ENCODE measurements at places on chromosomes 6 and 20.

GRCh38 chr6:14210077-14210476 lies 92.5 kb downstream of the CD83 start:
- no peak for ATAC-seq

DNA sequence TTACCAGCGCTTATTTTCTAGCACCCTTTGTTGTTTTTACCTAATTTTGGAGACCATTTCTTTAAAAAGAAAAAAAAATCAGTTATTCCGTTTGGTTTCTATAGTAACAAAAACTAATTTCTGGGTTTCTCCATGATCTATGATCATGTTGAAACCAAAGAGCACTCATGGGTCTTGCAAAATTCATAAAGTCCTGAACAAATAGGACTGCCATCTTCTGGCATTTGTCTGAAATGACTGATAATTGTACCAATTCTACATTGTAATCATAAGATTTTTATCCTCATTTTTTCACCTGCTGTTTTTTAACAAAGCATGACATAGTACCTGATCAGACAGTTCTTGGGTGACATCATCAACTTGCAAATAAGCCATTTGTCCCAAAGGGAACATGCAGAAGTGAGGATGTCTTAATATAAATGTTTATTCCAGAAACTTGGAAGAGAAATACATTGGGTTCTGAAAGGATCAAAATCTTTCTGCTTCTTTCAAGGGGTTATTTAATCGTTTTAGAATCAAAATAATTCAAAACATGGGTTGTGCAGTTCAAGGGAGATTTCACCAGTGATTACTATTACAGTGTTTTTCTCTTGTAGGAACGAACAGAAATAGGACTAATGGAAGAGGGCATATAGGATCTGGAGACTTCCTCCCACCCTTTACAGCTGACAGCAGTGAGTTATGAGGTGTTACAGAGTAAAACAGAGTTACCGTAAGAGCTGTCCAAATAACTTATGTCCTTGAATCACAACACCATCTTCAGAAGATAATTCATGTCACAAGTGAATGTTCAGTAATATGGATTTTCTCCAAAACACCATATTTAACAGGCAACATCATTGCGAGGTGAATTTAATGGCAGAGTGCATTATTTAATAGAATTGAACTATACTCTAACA lies 87.1 kb upstream of the GJE1 start:
- ATAC-seq = no peak

DNA sequence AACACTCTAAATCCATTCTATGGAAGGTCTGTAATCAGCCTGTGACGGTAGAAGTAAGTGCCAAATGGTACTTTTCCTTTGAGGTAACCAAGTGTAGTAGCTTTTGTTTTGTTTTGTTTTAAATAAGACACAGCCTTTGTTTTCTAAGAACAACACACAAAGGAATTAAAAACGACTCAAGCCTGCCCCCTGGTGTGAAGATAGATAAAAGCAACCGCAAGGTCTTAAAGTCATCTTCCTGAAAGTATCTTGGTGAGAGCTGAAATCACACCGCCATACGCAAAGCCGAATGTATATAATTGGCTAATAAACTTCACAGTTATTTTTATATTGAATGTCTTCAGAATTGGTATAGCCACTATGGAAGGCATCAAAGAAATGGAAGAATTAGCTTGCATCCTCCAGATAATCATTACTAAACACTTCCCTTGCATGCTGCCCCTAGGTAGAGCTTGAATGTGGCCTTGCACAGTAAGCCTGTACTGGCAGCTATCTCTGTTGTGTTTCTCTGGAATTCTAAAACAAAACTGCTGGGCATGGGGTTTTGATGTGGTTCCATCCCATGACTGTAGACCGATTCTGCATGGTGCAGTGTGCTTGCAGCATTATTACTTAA lies 95.6 kb downstream of the LAMP5 start:
- peak; percentile 58 for ATAC-seq

DNA sequence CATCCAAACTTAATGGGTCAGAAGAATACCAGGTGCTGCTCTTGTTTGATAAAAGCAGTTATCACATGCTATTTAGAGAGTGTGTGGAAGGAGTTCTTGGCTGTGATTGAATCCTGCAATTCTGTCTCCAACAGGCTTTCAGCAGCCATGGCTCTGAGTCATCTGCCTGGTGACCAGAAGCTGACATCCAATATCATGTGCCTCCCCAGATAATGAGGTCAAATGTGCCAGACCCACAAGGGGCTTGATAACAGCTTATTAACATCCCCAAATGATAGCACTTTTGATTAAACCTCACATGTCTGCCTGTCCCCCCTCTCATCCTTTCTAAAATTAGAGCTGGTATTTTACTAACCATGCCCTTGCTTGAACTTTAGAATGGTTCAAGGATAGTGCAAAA lies 175.7 kb upstream of the PLN start:
- ATAC-seq = no peak

DNA sequence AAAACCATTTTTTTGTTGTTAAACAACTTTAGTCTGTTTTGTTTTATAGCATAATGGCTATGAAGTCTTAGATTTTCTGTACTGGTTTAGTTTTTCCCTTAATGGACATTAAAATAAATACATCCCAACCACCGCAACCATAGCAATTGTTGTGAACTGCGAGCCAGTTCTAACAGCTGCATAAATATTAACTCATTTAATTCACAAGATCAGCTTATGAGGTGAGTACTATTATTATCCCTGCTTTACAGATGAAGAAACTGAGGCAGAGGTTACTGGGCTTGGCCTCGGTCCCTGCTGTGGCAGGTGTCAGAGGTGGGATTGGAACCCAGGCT lies 23.1 kb downstream of the MOCS3 start:
- no peak for ATAC-seq

Data from esophagus mucosa (tissue), 1 donor.